Fibroblast of skin of left biceps (primary cell): ENCODE measurements at places on chromosomes 4 and X.

DNA sequence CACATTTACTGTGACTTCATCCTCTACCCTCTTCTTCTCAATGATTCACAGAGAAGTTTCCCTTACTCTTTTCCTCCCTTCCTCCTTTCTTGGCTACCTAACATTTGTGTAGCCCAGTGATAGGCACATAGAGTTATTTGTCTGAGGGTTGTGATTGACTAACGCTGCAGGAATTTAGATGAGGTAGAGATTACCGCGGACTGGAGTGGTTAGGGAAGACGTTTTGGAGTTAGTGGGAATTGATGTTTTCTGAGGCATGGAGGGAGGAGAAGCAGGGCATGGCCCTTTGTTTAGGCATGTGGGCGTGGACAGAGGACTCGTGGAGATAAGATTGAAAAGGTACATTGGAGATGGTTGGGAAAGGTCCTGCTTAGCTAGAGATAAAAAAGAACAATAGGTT, 246.7 kb downstream of the GPAT3 start:
- DNase-seq = no peak

DNA sequence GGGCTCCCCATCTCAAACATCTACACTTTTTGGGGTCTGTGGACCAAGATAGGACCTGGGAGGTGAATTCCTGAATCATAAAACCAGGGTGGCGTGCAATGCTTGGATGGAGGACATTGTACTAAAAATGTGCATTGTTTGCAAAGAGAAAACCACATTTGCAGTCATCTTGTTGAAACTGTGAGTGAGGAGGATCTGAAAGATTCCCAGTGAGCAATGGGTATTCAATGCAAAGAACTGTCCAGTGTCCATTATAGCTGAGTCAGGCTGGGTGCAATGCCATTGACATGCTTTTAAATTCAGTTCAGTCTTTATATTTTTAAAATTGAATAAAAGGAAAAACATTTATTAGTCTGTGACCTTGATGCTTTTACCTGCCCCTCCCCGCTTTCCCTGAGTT, 215.7 kb downstream of the STK32B start:
- DNase-seq = no peak

DNA sequence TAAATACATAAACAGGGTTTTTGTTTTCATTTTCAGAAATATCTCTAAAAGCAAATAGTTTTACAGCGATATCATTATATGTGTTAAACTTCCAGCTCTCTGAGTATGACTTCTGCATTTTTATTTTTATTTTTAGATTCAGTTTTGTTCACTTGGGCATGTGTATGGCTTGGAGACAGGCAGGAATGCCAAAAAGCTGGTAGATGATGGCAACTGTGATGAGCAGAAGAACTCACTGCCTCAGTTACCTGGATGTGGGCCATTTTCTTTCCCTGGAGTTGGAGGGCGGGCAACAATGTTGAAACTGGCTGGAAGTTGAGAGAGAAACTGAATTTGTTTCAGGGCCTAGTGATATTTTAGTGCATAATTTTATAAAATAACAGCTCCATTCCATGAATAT, 266.4 kb downstream of the ARHGAP24 start:
- DNase-seq = no peak

DNA sequence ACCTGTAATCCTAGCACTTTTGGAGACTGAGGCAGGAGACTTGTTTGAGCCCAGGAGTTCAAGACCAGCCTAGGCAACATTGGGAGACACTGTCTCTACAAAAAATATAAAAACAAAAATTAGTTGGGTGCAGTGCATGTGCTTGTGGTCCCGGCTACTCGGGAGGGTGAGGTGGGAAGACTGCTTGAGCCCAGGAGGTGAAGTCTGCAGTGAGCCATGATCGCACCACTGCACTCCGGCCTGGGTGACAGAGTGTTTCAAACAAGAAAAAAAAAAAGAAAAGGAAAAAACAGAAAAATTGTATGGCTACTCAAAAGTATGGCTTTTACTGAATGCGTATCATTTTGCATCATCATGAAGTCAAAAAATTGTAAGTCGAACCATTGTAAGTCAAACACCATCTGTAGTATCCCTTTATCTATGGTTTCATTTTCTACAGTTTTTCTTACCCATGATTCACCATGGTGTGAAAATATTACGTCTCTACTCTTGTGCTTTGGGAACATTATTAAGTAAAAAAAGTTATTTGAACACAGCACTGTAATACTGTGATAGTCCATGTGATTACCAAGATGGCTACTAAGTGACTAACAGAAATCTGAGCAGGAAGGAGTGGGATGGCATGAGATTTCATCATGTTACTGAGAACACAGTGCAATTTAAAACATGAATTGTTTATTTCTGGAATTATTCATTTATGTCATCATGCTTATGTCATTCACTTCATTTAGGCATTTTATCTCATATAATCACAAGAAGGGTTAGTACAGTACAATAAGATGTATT, 26.5 kb upstream of the MANBA start:
- no peak for DNase-seq

- DNase-seq = no peak
These were observed 236.0 kb upstream of the VCX3A start for GRCh38 chrX:6770936-6771335.

DNA sequence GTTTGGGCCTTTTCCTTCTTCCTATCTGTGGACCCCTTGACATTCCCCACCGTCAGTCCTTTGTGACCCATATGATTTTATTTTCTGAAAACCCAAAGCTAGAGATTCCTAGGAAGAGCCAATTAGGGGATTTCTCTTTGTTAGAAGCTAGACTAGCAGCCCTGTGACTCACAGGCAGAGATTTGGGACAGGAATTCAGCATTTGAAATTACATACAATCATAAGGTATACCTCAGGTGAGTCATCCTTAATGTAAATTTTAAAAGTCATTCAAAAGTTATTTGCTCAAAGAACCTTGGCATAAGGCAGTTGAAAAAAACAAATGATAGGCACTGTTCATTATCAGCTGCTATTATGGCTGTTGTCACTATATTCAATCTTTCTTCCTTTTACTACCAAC, 40.6 kb downstream of the USP26 start:
- DNase-seq = no peak

DNA sequence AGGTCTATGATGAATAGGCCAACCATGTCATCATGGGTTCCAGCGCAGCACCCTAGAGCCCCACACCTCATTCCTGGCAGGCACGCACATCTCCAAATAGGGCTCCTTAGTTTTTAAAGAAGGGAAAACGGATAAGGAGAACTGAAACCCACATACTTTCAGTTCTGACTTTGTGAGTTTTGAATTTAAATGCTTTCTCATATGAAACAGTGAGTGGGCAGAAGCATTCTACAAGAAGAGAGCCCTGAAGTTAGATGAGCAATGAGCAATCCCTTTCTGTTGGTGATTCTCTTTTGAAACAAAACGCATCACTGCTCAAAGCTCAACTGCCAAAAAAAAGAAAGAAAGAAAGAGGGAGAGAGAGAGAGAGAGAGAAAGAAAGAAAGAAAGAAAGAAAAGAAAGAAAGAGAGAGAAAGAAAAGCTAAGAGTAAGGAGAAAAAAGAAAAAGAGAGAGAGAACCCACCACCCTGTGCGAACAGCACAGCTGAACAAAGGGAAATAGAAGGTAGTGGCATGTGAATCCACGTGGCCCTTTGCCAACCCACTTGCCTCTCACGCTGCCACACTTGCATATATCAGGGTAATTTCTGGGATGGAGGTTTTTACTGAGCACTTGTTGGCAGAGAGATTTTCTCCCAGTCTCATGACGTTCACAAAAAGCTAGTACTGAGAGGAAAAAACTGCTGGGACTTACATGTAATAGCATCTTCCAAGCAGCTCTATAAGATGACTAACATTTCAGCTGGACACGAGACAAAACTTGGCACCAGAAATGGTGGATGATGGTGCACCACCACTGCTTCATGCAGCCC, 31.0 kb downstream of the TMSB4X start:
- no peak for DNase-seq

DNA sequence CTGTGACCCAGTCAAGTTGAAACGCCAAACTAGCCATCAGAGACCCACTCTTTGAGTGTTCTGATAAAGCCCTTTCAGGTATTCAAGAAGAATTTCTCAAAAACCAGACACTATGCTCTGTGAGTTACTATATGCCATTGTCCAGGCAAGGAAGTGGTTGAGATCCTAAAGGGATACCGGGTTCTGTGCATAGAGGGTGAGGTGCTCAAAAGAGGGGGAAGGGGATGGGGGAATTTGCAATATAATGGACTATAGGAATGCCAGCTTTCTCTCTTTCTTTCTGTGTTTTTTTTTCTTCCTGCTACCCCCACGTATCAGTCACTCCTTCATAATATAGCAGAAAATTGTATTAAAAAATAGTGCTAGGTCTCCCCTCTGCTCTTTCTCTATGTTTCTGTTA, 1619.0 kb downstream of the STIM2 start:
- no peak for DNase-seq

DNA sequence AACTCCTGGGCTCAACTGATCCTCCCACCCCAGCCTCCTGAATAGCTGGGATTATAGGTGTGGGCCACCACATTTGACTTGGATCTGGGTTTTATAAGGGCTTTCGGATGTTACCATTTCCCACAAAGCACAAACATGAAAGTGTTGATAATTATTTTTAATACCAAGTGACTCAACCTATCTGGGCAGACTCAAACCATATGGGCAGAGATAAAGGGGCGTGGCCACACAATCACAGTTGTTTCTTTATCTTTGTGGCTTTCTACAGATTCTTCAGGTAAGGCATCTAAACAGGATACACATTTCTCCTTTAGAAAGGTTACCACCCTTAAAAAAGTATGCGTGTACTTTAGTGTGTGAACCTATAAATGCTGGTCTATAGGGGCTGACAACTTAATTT, 122.5 kb downstream of the ZNF827 start:
- DNase-seq = no peak

GRCh38 chr4:6534618-6535328, 40.2 kb upstream of the MAN2B2 start:
- DNase-seq = no peak

DNA sequence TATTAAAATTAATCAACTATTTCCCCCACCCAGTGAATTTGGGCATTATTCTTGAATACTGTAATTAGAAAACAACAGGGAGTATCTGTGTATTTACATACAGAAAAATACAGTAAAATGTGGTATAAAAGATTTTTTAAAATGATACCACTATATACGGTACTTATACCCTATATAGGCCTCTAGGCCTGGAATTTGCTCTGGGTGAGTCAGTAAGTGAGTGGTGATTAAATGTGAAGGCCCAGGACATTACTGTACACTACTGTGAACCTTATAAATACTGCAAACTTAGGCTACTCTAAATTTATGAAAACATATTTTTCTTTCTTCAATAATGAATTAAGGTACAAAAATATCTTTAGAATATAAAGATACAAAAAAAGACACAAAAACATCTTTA, 6.3 kb upstream of the CSN3 start:
- DNase-seq = no peak

DNA sequence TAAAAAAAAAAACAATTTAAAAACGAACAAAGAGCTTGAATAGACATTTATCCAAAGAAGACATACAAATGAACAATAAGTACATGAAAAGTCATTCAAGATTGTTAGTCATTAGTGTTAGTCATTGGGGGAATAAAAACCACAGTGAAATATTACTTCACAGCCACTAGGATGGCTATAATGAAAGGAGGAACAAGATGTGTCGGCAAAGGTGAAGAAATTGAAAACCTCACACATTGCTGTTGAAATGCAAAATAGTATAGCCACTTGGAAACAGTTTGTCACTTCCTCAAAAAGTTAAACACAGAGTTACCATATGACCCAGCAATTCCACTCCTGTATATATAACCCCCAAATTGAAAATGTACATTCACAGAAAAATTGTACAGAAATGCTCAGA, 45.2 kb upstream of the SLC39A8 start:
- no peak for DNase-seq

DNA sequence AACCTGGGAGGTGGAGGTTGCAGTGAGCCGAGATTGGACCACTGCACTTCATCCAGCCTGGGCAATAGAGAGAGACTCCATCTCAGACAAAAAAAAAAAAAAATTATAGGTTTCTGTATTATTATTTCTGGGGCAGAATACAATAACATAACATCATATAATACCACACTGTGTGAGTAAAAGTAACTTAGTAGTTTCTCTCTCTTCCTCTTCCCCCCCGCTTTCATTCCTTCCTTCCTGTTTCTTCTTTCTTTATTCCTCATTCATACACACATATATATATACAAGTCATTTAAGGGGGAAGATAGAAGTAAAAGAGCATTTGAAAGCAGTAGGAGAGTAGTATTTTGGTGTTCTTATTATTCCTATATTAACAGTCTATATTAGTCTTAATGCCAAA, 55.9 kb upstream of the FHDC1 start:
- no peak for DNase-seq

- no peak for DNase-seq
These were observed 174.0 kb upstream of the LDB2 start for GRCh38 chr4:17072483-17072882.
